IPS DF 19.7 (cell line): ENCODE measurements at places on chromosomes 1 and 21.
A peak's percentile ranks its signal among the peaks of the same experiment; 100 is the strongest.

DNA sequence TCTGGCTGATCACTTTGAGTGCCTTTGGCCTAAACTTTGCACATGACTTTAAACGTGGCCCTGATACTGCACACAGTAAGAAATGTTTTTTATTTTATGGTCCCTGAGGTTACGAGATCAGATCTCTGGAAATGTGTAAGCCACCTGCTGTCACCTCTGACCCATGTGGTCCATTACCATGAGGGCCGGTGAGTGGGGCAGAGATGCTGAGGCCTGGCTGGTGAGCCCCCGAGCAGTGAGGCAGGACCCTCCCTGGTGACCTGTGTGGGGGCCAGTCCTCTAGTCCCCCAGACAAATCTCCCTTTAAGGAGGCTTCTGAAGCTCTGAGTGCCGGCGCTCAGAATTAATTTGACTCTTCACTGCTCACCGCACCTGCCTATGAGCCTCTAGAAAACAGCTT lies 12.4 kb downstream of the TFF3 start:
- no peak for DNase-seq

- DNase-seq, result no peak
These were observed 494 bp upstream of the PIP5K1A start for GRCh38 chr1:151197863-151198253.

GRCh38 chr1:202286622-202287097 lies 55.1 kb downstream of the UBE2T start:
- no peak for DNase-seq

GRCh38 chr1:177282976-177283375 lies 112.2 kb downstream of the BRINP2 start:
- DNase-seq, result no peak

DNA sequence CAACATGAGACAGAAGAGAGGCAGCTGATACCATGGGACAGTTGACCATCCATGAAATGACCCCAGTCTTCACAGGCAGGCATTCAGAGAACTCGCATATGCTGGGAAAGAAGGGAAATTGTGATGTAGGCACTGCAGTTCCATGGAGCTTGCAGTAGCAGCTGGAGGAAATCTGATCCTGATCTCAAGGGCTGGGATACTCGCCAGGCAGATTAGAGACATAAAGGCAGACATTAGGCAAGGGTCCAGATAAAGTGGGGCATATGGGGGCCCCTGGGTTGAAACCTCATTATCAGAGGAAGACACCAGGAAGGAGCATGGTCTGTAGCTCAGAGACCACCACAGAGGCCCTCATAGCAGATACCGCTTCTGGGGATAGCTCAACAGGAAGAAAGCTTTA lies 48.7 kb upstream of the TNR start:
- DNase-seq, result no peak

DNA sequence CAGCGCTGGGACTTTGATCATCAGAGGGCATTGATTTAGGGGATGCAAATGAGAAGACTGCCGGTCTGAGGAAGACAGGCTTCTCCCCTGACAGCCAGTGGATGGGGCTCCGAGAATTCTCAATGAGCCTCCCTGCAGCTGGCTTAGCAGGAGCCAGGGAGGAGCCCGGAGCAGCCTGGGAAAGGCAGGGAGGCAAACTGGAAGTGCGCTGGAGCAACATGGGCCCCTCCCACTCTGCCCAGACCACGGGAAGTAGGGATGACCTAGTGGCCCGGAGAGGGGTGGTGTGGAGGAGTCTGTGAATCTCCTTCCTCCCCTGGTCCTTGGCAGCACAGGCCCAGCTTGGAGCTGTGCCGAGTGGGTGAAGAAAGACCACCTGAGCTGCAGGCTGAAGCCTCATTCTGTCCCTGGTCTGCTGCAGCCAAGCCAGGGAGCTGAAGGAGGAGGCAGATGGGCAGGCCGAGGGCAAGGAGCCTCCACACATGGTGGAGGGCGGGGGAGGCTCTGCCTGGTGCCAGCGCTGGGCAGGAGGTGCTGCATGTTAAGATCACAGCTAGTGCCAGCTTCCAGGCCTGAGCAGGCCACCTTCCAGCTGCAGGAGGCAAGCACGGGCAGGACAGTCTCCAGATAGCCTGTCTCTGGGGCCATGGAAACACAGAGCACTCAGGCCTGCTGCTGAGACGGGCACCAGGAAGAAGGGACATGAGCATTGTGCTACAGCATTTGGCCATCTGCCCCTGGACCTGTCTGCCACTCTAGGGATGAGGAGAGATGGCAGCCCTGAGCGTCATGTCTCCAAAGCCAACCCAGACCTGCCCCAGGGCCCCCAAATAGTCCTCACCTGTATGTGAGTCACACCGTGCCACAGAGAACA lies 12.2 kb upstream of the CLSTN1 start:
- no peak for DNase-seq

GRCh38 chr1:110230381-110231199 lies 20.5 kb downstream of the KCNC4 start:
- no peak for DNase-seq

GRCh38 chr1:206025283-206025820 lies 1.7 kb upstream of the CTSE start:
- no peak for DNase-seq

- no peak for DNase-seq
These were observed 852.0 kb upstream of the ADAMTS5 start for GRCh38 chr21:27818847-27819246.

- no peak for DNase-seq
These were observed 32.9 kb downstream of the NIBAN1 start for GRCh38 chr1:184941410-184941733.

- DNase-seq, result no peak
These were observed 24.5 kb upstream of the PPP2R5A start for GRCh38 chr1:212260557-212261355.

GRCh38 chr21:30719401-30719800 lies 824 bp upstream of the KRTAP21-3 start:
- no peak for DNase-seq

DNA sequence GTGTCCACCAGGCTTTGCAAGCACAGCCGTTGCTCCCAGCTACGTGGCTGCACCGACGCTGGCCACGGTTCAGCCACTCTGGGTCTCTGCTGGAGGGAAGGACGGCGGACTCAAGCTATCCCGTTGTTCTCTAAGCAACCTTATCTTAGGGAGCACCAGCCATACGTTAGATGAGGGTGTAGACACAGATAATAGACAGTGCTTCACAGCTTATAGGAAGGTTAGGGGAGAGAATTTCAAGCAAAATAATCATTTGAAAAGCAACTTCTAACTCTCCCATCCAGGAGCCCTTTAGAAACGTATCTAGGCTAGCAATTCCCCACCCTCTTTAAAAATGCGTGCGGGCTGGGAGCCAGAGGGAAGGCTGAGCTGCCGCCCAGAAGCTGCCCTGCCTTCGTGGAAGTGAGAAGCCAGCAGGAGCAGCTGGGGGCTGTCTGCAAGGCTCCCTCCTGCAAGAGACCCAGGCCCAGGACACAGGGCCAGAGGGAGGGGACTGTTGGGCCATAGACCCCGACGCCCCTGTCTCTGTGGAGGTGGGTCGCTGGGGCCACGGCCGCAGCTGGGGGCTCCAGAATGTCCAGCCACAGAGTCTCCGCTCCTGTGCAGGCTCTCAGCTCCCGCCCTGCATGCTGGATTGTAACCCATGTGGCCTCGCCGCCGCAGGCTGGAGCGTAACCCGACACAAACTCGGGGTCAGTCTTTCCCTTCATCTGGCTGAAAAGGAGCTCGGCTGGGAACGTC lies 31.2 kb upstream of the COL6A2 start:
- DNase-seq, result no peak

GRCh38 chr1:211939876-211940468 lies 95.4 kb downstream of the INTS7 start:
- no peak for DNase-seq

- DNase-seq, result no peak
These were observed 406.6 kb upstream of the CAMK1G start for GRCh38 chr1:209176866-209177430.

GRCh38 chr1:189834813-189835212 lies 642.9 kb downstream of the BRINP3 start:
- DNase-seq, result no peak

DNA sequence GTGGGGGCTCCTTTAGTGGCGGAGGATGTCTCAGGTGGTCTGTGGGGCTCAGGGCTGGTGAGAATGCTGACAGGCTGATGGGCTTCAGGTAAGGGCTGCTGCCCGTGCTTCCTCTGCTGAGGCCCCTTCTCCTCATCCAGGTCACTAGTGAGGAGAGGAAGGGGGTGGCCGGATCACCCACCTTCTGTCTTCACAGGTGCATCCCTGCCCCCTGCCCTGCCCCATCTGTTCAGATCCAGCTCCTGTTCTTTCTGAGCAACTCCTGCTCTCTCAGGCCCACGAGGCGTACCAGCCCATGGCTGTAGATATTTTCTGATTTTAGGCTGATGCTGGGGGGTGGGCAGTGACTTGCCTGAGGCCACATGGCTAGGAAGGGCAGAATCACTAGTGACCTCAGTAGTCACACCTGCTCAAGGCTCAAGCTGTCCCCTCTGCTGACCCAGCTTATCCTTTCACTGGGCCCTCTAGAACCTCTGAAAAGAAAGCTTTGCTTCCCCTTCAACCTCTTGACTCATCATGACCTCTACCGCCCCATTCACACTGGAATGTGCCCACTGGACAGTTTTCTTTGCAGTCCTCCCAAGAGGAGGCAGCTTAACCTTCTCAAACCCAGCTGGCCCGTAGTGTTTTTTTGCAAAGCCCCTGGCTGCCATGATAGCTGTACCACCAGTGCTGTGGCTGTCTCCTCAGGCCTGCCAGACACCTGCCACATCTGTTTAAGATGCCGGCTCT lies 14.8 kb downstream of the DCST2 start:
- no peak for DNase-seq

- DNase-seq, result peak; percentile 48
These were observed 59.6 kb downstream of the EXTL2 start for GRCh38 chr1:100834777-100835660.

DNA sequence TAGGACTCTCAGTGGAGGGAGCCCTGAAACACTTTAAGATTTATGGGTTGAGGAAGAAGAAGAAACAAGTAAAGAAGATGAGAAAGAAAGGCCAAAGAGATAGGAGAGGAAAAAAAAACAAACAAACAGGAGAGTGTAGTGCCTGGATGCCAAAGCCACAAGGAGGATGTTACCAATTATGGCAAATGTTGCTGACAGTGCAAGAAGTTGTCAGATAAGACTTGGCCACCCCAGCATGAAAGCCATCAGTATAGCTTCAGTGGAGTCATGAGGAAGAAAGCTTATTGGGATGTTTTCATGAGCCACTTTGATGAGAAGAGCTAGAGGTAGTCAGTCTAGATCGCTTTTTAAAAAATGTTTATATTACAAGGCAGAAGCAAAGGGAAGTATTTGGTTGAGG lies 380.2 kb upstream of the ADGRL4 start:
- DNase-seq, result no peak

DNA sequence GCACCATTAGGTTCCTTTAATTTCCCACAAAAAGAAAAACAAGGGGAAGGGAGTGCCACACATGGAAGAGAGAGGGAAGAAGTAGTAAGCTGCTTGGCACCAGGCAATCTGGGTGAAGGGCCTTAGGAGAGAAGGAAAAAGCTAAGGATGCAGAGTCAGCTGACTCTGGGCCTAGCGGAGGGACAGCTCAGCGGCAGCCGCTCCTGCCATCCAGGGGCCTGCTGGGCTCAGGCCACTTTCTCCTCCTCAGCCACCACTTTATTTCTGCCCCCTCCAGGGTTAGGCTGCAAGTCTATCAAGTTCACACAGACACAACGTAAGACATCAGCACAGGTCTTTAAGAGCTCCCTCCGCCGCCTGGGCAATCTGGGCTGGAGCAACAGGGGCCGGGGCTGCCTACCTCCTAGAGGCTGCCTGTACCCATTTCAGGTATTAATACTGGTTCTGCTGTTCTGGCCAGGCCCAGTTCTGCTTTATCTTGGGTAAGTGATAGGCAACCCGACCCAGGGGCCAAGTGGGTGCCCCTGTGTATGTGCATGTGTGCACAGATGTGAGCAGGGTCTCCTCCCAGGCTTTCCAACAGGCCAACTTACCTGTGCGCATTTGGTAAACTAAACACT lies 53.6 kb downstream of the SLC45A1 start:
- no peak for DNase-seq

DNA sequence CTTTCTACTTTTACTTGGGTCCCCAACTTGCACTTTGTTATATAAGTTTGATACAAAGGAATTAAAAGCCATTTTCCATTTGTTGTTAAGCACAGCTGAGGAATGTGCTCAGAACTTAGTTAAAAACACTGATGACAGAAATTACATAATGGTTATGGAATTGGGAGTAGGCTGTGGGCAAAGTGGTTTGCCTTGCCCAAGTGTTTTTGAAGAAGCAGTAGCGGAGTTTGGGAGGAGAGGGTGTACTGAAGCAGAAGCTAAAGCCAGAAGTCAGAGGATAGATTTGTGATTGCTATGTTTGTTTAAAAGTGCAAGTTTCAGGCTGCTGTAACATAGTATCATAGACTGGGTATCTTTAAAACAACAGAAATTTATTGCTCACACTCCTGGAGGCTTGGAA lies 391.8 kb downstream of the DUSP10 start:
- DNase-seq, result no peak

- no peak for DNase-seq
These were observed 372.3 kb downstream of the TTLL7 start for GRCh38 chr1:83626603-83627002.

GRCh38 chr1:56993475-56993874 lies 27.7 kb upstream of the C8B start:
- DNase-seq, result no peak

GRCh38 chr21:46181953-46182547 lies 2.2 kb downstream of the SPATC1L start:
- DNase-seq, result no peak

DNA sequence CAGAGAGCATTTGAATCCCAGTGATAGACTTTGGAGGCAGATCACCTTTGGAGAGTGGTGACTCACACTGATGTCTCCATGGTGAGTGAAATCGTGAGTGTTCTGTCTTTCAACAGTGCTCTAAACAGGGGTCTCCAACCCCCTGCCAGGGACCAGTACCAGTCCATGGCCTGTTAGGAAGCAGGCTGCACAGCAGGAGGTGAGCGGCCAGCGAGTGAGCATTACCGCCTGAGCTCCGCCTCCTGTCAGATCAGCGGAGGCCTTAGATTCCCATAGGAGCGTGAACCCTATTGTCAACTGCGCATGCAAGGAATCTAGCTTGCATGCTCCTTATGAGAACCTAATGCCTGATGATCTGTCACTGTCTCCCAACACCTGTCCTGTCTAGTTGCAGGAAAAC lies 61.8 kb upstream of the B3GALNT2 start:
- DNase-seq, result no peak

GRCh38 chr1:168466714-168467131 lies 77.1 kb downstream of the XCL2 start:
- DNase-seq, result no peak

- DNase-seq, result no peak
These were observed 16.3 kb downstream of the ZFYVE9 start for GRCh38 chr1:52158218-52158617.

- DNase-seq, result no peak
These were observed 53.0 kb downstream of the EPHB2 start for GRCh38 chr1:22763487-22764200.

GRCh38 chr1:121417325-121417923 lies 232.6 kb downstream of the SRGAP2C start:
- no peak for DNase-seq

- DNase-seq, result no peak
These were observed 18.1 kb upstream of the POFUT2 start for GRCh38 chr21:45305836-45306235.

- no peak for DNase-seq
These were observed 1.5 kb downstream of the AKIRIN1 start for GRCh38 chr1:38992412-38993111.
